ENCODE measurements at places on chromosomes 6 and 20. TPM values are rescaled to one million over a fixed set of nuclear protein-coding genes. Genes with fewer than 3 reads are reported as not detected.

Gene CGA
- total RNA-seq, result not detected

Gene C2
- not detected for total RNA-seq

Gene TCEA2
- total RNA-seq, result 65.5 TPM

Gene C20orf202
- total RNA-seq, result not detected

DNA sequence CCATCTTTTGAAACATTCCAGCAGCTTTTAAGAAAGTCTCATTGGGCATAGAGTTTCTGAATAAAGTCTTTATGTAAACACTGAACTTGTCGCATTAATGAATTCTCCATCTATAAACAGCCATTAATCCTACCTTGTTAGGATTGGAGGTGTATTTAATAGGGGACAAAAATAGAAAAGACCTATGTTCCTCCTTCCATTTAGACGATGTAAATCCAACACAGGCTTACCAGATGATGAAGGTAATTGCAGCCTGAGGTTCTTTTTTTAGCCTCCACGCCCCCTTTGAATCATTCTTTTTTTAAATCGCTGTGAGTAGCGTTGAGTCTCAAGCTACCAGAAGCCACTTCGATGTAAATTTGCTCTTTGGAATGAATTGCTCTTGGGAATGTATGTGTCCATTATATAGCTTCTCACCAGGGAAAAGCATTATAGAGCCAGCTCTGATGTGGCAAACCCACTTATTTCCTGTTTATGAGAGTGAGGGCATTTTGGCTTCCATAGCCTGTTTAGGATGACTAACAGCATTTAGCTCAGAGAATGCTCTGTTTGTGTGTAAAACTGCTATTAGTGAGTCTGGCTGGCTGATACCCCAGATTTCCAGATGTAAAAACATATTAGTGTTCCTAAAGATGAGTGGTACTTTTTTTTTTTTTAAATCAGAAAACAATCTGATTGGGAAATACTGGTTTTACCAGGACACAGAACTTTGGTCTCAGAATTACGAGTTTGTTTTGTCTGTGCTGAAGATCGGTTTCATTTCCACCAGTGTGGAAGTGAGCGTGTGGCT lies 74.9 kb upstream of the CLDN20 start:
- peak; percentile 99 for DNase-seq

- no peak for DNase-seq
These were observed 47.9 kb upstream of the ISM1 start for GRCh38 chr20:13173201-13173600.

- DNase-seq, result no peak
These were observed 565.3 kb downstream of the KIF16B start for GRCh38 chr20:16007962-16008361.

- no peak for DNase-seq
These were observed 159.8 kb downstream of the PLCB1 start for GRCh38 chr20:8291873-8292272.

DNA sequence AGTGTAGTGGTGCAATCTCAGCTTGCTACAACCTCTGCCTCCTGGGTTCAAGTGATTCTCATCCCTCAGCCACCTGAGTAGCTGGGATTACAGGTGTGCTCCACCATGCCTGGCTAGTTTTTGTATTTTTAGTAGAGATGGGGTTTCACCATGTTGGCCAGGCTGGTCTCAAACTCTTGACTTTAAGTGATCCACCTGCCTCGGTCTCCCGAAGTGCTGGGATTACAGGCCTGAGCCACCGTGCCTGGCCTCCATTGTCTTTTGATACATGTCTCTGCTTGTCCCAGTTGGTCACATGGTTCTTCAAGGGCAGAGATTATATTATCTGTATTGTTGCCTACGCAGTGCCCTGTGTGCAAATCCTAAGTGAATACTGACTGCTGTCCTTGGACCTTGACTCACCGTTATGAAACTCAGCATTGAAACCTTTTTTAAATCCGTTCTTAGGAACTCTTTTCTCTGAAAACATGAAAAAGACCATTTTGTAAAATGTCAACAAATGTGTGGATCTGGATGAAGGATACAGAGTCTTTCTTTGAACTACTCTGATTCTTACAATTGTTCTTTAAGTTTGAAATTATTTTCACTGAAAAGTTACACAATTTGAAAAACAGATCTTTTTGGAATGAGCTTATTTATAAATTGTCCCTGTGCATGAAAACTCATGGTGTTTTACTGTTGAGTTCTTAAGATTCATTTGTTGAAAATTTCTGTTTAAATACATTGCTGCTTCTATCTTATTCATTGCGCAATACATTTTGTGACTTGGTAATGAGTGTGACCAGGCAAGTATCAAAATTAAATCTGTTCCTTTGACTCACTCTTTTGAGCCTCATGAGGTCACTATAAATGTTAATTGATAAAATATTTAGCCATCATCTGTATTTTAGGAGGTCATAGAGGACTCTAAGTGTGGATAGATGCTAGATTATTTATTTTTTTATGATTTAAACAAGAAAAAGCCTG lies 293.5 kb downstream of the UTRN start:
- DNase-seq, result no peak

GRCh38 chr20:40855269-40855668 lies 166.2 kb upstream of the MAFB start:
- DNase-seq, result no peak
